ENCODE measurements at places on chromosomes 16 and 17.

- DNase-seq: no peak
These were observed 2.4 kb downstream of the EPN2 start for GRCh38 chr17:19239544-19239943.

DNA sequence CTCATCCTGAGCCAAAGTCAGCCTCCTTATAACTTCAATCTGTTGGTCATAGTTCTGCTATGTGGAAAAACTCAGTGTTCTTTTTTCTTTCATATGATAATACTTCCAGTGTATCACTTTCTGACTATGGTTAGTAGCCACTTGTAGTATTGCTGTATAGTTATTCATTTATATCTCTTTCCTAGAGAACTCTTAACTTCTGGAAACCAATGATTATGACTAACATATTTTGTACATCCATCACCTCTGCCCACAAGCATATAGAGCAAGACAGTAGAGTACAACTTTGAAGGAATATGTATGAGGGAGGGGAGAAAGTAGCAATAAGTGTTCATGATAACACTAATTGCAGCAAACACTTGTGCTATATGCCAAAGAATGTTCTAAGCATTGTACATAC lies 38.6 kb downstream of the COX10 start:
- no peak for DNase-seq

DNA sequence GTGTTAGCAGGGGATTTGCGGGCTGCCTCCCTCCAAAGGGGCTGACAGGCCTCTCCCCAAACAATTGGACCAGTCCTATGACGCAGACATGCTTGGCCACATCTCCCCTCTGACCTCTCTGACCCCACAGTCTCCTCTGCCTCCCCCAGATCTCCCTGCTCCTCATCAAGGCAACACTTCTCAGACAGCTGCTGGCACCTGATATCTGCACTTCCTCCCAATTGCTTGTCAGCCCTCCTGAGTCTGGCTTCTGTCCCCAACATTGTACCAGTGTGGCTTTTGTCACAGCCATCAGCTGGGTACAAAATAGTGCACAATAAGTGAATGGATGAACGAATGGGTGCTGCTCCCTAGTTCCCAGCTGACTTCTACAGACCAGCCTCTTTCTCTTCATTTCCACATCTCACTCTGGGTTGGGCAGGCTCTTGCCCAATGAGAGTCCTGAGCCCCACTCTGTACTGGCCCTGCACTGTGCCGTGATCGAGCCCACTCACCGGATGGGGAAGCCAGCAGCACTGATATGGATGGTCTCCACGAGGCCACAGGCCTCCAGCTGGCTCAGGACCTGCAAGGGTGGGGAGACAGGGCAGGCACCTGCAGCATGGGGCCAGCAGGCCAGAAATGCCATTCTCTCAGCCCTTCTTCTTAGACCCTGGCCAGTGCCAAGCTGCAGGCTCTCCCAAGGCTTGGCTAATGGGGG lies 17.1 kb downstream of the ZNHIT3 start:
- DNase-seq: peak; percentile 40

- DNase-seq: no peak
These were observed 27.8 kb downstream of the CCL4 start for GRCh38 chr17:36131421-36131820.

DNA sequence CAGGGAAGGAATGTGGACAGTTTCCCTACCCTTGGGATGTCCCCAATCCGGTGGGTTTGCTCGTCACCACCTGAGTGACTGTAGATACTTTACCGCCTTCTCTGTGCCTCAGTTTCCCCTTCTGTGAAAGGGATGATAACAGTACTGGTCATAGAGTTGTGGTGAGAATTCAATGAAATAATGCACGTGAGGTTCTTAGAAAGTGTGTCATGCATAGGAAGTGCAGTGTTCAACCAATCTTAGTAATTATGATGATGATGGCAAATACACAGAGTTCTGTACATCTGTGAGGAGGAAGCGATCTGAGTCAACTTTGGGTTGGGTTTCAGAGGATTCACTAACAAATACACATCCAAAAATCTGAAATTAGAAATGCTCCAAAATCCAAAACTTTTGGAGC lies 114.6 kb upstream of the HS3ST2 start:
- no peak for DNase-seq

DNA sequence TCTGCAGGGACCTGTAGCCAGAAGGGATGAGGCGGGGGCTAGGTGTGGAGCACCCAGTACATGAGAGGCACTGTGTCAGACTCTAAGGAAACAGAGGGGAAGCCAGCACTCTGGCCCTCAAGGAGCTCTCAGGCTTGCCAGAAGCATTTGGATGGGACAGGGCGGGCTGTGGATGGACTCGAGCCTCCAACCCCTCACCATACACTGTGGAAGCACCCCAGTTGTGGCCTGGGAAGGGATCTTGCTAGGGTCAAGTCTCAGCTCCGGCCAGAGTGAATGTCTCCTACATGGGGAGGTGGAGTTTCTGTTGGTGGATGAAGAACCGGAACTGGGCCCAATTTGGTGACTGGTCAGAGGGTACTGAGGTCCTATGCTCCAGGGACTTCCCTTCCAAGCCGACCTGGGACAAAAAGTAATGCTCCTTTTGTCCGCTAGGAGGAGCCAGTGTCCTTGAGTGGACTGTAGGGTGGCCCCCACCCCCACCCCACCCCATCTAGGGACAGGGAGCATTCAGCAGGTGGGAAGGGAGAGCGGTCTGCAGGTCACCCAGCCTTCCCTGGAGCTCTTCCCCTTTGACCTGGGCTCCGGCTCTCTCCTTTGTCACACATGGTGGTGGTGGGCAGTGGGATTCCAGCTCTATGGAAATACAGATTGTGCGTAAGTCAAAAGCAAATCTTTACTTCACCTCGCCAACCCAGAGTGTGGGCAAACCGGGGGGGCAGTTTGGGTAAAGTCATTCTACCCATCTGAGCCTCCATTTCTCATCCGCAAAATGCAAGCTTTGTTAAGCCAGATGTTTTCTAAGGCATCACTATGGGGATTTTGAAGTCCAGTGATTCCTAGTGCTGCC lies 20.4 kb upstream of the PHB1 start:
- DNase-seq: peak; percentile 84

- DNase-seq: peak; percentile 45
These were observed 72.5 kb downstream of the KNOP1 start for GRCh38 chr16:19645557-19645981.

DNA sequence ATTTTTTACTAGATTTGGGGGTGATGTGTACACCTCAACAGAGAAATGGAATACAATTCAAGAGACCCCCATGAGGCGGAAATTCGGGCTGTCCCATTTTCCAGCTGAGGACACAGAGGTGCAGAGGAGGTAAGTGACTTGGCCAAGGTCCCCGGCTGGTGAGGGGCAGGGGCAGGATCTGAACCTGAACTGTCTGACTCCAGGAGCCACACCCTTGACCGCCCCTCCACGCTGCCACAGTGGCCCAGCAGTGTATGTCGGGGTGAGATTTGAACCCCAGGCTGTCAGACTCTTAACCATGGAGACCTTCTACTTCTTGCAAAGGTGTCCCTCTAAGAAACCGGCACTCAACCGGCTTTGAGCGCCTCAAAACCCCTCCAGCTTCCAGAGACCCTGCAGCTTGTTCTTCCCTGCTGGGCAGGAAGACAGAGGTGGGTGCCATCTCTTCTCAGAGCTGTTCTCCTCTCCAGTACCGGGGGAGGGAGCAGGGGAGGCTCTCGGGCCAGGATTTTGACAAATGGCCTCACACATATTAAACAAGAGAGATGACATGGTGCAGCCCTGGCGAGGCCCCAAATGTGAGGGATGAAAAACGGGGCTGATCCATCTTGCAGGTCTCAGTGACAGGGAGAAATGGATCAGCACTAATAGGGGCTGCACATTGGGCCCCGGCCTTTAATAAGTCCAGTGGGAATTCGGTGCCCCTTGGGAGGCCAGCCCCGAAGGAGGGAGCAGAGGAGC lies 222.3 kb downstream of the GSG1L start:
- DNase-seq: peak; percentile 42

DNA sequence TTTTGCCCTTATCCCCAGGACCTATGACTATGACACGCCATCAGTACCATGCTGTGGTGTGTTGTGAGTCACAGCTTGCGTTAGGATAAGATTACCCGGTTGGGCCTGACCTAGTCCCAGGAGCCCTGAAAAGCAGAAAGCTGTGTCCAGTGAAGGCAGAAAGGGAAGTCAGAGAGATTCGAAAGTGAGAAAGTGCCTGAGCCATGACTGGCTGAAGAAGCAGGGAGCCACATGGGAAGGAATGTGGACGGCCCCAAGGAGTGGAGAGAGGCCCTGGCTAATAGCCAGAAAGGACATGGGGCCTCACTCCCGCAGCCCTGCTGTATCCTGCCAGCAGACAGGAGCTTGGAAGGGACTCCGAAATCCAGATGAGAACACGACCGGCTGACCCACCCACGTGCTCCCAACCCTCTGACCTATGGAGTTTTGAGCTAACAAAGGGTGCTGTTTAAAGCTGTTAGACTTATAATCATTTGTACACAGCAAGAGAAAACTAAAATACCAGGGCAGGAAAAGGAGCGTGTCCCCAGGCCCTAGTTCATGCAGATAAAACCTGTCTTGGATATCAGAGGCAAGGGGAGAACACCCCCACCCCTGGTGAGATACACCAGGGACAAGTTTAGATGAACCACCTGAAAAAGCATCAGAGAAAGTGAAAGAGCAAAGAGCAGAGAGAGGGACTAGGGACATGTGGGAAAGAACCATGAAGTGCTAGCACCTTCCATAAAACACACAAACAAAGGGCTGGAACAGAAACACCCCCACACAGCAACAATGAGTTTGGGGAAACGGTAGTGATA lies 115.3 kb downstream of the SLC39A11 start:
- no peak for DNase-seq

- no peak for DNase-seq
These were observed 223.5 kb upstream of the N4BP1 start for GRCh38 chr16:48833461-48833860.

DNA sequence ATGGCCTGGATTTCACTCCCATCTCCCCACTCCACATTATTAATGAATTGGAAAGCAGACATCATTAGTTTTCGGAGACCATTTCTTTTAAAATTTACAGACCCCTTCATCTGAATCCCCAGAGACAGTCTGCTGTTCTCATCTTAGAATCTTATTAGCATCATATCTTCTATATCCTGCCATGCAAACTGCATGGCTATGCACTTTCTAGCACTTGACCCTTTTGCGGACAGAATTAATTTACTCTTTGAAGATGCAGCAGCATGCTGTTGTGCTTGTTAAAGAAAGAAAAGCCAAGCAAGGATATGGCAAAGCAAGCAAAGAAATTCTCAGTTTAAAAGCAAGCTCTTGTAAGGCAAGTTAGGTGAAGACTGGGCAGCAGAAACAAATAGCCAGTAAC lies 201.2 kb upstream of the PMFBP1 start:
- no peak for DNase-seq

- DNase-seq: no peak
These were observed 11.2 kb downstream of the PPL start for GRCh38 chr16:4925791-4926190.

DNA sequence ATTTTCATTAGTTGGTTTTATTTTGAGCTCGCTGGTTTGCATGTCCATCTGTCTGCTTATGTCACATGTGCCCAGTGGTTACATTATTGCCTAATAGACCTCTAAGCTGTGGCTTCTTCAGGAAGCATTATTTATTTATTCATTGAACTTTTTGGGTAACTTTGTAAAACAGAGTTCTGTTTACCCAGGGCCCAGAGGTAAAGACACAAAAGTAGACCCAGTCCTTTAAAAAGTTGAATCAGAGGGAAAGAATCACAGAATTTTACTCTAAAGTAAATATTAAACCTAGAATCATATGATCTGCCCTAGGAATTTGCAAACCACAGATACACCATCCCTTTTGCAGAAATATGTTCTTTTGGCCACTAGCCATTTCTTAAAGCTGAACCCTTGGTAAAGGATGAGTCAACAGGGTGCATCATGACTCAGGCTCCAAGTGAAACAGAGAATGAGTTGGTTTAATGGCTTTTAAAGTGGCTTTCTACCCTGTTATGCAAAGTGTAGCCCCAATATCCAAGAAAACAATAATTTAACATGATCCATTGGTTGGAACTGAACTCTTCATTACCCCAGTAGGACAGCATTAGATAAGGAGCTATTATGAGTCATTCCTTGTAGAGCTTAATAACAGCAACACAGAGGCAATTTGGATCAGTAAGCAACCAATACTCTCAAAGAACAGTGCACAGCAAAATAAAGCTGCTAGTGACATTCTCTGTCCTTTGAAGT lies 236.3 kb downstream of the KCNJ2 start:
- no peak for DNase-seq

DNA sequence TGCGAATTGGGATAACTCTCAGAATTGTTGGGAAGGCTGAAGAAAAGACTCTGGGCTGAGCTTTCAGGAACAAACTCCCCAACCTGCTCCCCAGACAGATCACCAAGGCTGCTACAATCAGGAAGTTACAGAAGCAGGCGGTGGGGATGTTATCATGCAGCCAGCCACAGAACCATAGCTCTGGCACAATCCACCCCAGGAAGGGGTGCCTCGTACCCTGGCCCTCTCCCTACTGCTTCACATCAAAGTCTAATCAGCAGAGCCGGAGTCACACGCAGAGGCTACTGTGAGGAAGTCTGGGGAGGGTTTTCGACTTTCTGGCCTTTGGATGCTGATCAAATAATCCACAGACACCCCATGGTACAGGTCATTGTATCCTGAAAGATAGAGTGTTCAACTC lies 86.8 kb downstream of the NTN1 start:
- DNase-seq: no peak

DNA sequence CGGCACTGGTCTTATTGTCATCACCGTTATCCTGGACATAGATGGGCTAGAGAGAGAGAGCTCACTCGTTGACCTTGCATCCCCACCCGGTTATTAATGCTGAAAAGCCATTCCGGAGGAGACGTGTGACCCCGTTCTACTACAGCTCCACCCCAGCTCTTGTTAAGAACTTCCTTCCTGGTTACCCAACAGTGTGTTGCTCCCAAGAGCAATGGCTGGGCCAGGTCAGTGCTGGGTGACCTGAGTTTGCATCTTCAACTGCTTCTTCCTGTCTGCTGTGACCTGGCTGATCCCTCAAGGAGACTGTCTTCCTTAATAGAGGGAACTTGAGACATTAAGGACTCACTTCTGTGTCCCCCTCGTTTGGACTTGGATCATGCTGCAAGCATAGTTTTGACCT lies 96.1 kb upstream of the SDK2 start:
- DNase-seq: no peak

Measured in ecto neural progenitor cell (in vitro differentiated cells).